8988T (cell line): ENCODE measurements at places on chromosomes 1 and 21.

- no peak for DNase-seq
Observed at GRCh38 chr1:51309291-51309690, 21.1 kb downstream of the TTC39A start.

GRCh38 chr1:53787655-53788054 lies 48.7 kb upstream of the GLIS1 start:
- no peak for DNase-seq

- peak; percentile 45 for DNase-seq
Observed at GRCh38 chr1:223531742-223532341, 133.7 kb downstream of the CAPN8 start.

DNA sequence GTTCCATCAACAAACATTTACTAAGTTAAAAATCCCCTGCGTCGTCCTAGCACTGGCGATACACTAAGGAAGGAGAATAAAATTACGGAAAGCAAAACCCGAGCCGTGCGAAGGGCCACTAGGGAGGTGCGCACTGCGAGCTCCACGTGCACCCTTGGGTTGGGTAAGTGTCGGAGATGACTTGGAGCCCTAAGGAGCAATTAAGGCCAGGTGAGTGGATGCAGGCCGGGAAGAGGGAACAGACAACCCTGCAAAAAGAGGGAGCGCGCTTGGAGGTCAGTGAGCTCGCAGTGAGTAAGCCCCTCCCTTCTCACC lies 704 bp downstream of the WDR4 start:
- DNase-seq: no peak

DNA sequence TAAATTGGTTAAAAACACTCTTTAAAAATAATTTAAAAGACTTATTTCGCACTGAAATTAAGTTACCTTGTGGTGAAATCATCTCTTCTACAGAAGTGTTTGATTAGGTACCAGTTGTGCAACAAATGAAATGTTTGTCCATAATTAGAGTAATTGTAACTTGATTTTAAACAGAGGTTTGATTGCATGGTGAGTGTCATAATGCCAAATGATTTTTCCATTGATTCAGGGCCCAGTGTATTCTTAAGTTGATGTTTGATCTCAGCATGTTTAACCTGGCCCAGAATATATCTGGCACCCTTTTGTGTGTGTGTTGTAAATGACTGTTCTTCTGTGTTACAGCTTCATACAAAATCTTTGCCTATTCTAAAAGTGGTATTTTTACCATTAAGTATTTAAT lies 28.5 kb downstream of the LRRC8B start:
- DNase-seq: no peak

DNA sequence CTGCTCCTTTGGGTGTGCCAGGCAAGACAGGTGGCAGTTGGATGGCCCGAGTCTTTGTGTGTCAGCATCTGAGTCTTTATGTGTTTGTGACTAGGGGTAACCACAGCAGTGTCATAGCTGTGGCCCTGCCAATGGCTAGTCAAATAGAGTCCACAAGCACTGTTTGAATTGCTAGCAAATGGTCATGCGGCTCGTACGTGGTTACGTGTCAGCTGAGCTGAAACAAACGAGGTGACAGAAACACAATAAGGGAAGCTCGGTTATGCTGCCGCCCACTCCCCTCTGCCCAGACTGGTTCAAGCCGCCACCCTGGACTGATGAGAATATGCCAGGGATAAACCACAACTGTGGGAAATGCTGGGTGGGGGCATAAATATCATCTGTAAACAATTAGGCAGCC lies 174.3 kb upstream of the LMO4 start:
- no peak for DNase-seq

GRCh38 chr1:228292609-228292911 lies 84.7 kb downstream of the OBSCN start:
- no peak for DNase-seq

- no peak for DNase-seq
Observed at GRCh38 chr1:246583448-246584185, 17.4 kb downstream of the CNST start.

DNA sequence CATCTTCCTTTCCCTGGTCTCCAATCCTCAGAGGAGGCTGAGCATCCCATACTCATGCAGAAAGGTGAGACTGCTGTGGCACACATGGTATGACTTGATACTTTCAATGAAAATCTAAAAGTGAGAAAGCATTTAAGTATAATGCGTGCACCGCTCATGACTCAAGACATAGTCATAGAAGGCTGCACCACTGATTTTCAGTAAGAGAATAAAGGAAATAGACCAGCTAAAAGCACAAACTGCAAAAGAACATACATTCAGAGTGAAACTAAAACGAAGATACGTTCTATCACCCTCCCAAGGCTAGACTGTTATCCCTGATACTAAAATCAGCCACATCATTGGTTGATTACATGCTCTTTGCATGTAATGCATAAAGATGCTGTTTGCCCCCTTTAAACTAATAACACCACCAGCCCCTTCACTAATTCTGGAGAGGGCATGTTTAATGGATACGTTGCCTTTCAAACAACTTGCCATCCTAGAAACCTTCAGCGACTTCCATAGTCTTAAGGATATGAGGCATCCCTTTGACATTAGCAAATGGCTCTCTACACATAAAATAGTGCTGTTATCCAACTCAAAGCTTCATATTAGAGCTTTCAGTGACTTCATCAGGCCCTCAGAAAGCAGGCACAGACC lies 2.1 kb downstream of the PLD5 start:
- DNase-seq: no peak

GRCh38 chr1:165452336-165453130 lies 7.6 kb upstream of the RXRG start:
- DNase-seq: no peak

DNA sequence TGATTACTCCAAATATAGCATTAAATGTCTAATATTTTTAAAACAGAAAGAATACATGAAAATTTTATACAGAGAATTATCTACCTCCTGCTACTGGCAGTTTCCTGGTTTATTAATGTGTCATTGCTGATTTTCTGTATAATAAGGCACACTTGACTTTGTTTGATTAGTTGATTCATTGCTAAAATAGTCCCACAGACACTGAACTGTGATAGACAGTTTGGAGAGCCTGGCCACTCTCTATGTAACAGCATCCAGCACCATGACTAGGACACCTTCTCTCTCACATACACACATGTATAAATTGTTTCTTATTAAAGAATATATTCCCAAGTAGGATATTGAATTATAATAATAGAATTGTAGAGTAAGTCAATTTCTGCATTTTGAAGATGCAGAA lies 368.5 kb upstream of the SNX7 start:
- DNase-seq: no peak
